Hepatocyte (in vitro differentiated cells): ENCODE measurements at places on chromosomes 6 and 20. TPM values are rescaled to one million over a fixed set of nuclear protein-coding genes. Genes with fewer than 3 reads are reported as not detected.

DNA sequence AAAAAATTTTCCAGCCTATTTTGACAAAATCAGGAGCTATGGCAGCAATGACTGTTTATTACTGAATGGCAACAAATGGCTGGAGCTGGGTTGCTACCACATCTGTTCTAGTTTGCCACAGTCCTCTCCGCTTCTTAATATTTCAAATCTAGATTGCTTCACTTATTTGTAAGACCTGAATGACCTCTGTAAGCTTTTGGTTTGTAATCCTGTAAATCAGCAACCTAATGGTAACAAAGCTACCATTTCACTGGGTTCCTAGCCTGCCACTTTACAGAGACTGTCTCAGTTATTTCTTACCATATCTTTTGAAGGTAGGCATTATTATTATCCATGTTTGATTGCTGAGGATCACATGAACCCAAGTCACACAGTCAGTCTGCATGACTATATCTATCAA is 15.4 kb downstream of the ZNFX1 start:
- no peaks in the 10 kb centered on the region for H3K36me3 ChIP-seq
- H3K27ac ChIP-seq, result no peak overlapping the region
- H3K4me3 ChIP-seq, result no peak overlapping the region

DNA sequence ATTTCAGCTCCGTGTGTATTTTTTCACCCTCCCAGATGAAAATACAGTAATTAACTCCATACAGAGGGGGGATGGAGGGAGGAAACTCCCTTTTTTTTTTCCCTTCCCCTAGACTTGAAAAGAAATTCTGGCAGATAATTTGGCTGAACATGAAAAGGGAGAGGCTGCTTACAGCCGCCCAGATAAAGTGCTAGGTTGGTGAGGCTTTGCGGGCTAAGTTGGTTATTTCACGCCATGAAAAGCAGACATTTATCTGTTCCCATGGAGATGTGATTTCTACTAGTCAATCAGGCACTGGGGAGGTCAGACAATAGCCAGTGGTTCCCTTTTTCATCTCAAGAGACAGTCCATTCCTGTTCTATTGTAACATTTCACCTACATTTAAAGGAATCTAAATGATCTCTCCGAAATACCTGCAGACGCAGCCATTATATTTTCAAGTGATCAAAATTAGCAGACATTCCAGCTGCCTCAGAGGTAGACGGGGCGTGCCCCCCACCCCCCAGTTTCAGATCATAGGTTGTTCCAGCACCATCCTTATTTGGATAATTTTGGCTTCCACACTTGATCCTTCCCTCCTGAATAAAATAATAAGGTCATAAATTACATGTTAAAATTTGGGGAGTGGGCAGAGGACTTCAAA is 143.9 kb upstream of the ZNF217 start:
- no peak for DNase-seq
- no peak overlapping the region for H3K4me3 ChIP-seq
- H3K4me1 ChIP-seq, result peaks cover 63% of the 10 kb centered on the region
- no peaks in the 10 kb centered on the region for H3K27me3 ChIP-seq
- H3K36me3 ChIP-seq, result no peaks in the 10 kb centered on the region

DNA sequence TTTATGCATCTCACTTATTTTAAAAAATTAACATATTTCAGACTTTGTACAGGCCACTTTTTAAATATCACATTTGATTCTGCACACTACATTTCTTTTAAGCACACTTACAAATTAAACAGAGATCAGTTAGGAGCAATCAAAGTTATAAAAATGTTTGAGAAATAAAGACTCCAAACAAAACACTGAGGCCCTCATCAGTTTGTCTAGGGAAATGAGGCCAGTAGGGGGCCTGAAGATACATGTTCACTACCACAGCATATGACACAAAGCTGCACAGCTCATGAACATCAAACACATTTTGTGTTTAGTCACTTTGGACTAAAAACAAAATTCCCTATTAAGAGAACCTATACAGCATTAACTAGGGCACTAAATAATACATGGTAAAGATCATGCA is 180.5 kb downstream of the PDE7B start:
- no peaks in the 10 kb centered on the region for H3K27me3 ChIP-seq
- no peaks in the 10 kb centered on the region for H3K36me3 ChIP-seq
- H3K4me3 ChIP-seq, result no peak overlapping the region
- peak; percentile 40 for DNase-seq
- no peak overlapping the region for H3K27ac ChIP-seq
- peaks cover 13% of the 10 kb centered on the region for H3K4me1 ChIP-seq

DNA sequence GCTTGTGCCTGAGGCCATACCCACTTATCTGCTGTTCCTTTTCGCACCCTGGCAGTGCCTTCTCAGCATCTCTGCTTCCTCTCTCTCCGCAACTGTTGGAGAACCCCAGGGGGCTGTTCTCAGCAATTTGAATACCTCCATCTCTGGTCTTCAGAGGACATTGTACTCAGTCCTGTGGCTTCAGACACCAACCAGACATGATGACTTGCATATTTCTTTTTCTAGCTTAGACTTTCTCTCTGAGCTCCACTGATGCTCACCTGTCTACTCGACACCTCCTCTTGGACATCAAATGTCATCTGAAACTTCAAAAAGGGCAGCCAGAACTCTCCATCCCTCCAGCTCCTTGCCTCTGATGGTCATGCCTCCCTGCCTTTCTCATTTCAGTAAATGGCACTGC is 18.9 kb upstream of the KCNK16 start:
- no peak overlapping the region for H3K27ac ChIP-seq
- H3K4me1 ChIP-seq, result peaks cover 6% of the 10 kb centered on the region
- H3K4me3 ChIP-seq, result no peak overlapping the region

DNA sequence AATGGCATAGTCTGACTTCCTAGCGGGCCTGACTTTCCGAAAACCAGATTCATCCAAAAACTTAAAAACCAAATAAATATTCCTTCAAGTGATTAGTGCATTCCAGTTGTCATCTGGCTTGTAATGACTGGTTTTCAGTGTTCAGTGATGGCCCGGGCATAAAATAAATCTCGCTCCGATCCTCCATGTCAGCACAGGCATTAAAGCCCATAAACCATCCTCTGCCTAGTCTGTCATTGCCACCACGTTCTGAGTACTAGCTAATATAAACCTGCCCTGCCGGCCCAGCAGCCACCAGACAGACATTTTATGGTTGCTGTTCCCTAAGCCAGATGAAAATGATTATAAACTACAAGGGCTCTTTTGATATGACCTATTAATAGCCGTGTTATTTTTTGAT is 232.3 kb upstream of the GMDS start:
- no peaks in the 10 kb centered on the region for H3K36me3 ChIP-seq
- peak overlapping the region; percentile 9 for H3K27ac ChIP-seq
- H3K27me3 ChIP-seq, result no peaks in the 10 kb centered on the region
- DNase-seq, result no peak
- no peak overlapping the region for H3K4me3 ChIP-seq

- no peaks in the 10 kb centered on the region for H3K27me3 ChIP-seq
- no peaks in the 10 kb centered on the region for H3K4me1 ChIP-seq
- H3K36me3 ChIP-seq, result no peaks in the 10 kb centered on the region
- H3K4me3 ChIP-seq, result no peak overlapping the region
- DNase-seq, result no peak
- no peak overlapping the region for H3K27ac ChIP-seq
These were observed 88.2 kb downstream of the KCNB1 start for GRCh38 chr20:49394264-49394663.

DNA sequence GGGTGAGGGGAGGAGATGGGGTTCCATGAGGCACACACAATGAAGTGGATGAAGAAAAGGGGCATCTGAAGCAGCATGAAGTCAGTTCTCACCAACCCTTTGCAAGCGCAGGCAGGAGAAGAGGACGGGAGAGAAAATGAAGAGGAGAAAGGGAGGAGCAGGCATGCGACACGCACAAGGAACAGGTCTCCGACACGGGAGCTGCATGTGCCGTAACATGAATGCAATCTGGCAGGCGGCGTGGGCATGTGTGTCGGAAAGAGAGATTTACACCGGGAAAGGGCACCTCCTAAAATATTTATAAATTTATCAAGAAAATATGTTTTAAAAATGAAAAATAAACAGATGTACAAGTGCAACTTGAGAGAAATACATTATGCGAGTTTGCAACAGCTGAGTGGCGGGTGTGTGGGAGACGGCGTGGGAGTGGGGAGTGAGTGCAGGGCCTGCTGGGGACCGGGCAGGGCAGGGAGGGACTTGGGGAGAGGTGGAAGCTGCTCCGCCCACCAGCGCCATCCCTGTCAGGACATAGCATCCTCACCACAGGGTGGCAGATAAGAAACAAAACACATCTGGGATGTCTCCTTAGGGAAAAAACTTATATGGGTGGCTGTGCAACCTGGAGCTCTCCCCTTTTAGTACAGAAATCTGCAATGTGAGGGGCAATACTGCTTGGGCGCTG is 40.6 kb downstream of the GJA10 start:
- H3K4me1 ChIP-seq, result no peaks in the 10 kb centered on the region
- no peaks in the 10 kb centered on the region for H3K36me3 ChIP-seq
- peaks cover 5% of the 10 kb centered on the region for H3K27me3 ChIP-seq
- H3K4me3 ChIP-seq, result no peak overlapping the region
- no peak for DNase-seq

DNA sequence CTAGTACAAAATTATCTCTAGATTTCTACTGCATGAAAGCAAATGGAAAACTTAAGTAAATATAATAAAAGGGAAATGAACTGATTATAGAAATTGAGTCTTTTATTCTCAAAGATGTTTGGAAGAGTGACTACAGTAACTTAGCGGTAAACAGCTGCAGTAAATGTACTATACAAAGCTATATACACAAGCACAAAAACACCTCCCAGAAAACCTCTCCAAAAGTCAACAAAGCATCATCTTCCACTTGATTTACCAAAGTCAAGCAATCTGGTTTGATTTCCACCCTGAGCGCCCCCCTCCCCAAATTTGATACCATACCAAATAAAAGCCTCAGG is 142.1 kb upstream of the SHLD1 start:
- H3K27ac ChIP-seq, result peak overlapping the region; percentile 98
- no peaks in the 10 kb centered on the region for H3K36me3 ChIP-seq
- H3K4me1 ChIP-seq, result peaks cover 5% of the 10 kb centered on the region
- H3K4me3 ChIP-seq, result no peak overlapping the region

- H3K27ac ChIP-seq, result no peak overlapping the region
- H3K36me3 ChIP-seq, result no peaks in the 10 kb centered on the region
- H3K27me3 ChIP-seq, result peaks cover 8% of the 10 kb centered on the region
- no peak overlapping the region for H3K4me3 ChIP-seq
- DNase-seq, result no peak
These were observed 37.1 kb upstream of the KCNK5 start for GRCh38 chr6:39266375-39266774.

GRCh38 chr6:109406196-109406595 is 23.9 kb upstream of the CD164 start:
- H3K27ac ChIP-seq, result no peak overlapping the region
- H3K27me3 ChIP-seq, result no peaks in the 10 kb centered on the region
- H3K4me3 ChIP-seq, result no peak overlapping the region
- DNase-seq, result no peak

- H3K4me3 ChIP-seq, result no peak overlapping the region
- peak; percentile 79 for DNase-seq
- H3K27ac ChIP-seq, result no peak overlapping the region
- H3K36me3 ChIP-seq, result no peaks in the 10 kb centered on the region
- no peaks in the 10 kb centered on the region for H3K27me3 ChIP-seq
These were observed 136.3 kb upstream of the ZNF184 start for GRCh38 chr6:27608916-27609883.

SLC22A7 gene
- total RNA-seq, result 24.3 and 31.5 TPM in 2 replicates

PTCHD4 gene
- total RNA-seq, result 2.3 and 2.9 TPM in 2 replicates

ARMH2 gene
- not detected in 2 replicates for total RNA-seq

XKR7 gene
- 0.12 and 0.37 TPM in 2 replicates for total RNA-seq

ULBP3 gene
- 5.1 and 6.6 TPM in 2 replicates for total RNA-seq
